ENCODE measurements at places on chromosomes 2 and 18. TPM values are rescaled to one million over a fixed set of nuclear protein-coding genes. Genes with fewer than 3 reads are reported as not detected.

The CNDP2 gene
- total RNA-seq = 185 TPM

The MEP1B gene
- total RNA-seq = not detected

The FSHR gene
- total RNA-seq = not detected

The MYO5B gene
- total RNA-seq = 73.9 TPM

The CXCR2 gene
- total RNA-seq = 25.8 TPM

The CPO gene
- not detected for total RNA-seq

The WNT10A gene
- total RNA-seq = 0.15 TPM

The EEF1B2 gene
- total RNA-seq = 438 TPM

The MAP2 gene
- 29.8 TPM for total RNA-seq

The STPG4 gene
- total RNA-seq = 0.52 TPM

- DNase-seq = peak; percentile 80
Observed at GRCh38 chr2:121038891-121039616, 245.9 kb downstream of the TFCP2L1 start.

DNA sequence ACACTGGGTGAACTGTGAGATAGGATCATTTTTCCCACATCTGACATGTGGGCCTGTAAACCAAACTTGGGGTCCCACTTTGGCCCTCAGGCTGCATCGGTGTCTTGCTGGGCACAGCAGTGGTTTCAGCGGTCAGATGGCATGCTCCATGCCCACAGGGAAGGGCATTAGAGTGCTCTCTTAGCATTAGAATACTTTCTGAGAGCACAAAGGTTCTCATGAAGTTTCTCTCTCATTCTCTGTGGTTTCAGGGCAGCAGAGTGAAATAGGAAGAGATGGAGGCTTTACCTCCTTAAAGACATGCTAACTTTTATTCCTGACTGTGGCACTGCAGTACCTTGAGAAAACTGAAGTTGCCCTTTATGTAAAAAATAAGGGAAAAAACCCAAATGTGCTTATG is 36.6 kb upstream of the GATA6 start:
- DNase-seq = no peak

DNA sequence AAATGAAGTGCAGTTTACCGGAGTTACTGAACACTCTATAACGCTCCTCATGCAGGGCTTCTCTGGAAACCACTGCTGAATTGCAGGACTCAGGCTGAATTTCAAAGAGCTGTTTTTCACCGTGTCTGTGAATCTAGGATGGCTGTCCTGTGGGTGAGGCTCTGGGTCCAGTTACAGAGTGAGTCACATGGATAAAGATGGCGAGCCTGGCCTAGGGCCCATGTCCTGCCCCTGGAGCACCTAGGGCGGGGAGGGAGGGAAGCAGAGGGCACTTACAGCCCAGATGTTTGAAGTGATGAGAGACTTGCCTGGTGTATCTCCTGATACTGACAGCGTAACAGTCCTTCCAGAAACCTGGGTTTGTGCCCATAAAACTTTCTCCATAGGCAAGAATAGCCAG is 583.0 kb downstream of the IRS1 start:
- DNase-seq = no peak

DNA sequence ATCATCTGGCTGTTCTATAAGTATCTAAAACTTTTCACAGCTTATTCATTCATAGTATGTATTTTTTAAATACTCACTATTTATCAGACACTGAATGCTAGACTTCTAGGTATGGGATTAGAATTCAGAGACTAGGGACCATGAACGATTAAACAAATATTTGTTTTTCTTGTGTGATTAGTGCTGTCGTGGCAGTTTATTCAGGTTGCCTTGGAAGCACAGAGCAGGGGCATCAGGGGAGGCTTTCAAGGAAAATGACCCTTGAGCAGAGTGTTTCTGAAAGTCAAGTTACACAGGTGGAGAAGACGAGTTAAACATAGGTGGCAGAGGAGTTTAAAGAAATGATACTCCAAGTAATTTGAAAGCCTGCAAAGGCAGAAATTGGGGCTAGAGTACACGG is 5.7 kb downstream of the SPOPL start:
- DNase-seq = no peak

- peak; percentile 55 for DNase-seq
Observed at GRCh38 chr2:233857511-233858141, 3.3 kb upstream of the HJURP start.

- DNase-seq = no peak
Observed at GRCh38 chr2:71121479-71121878, 8.6 kb downstream of the MCEE start.

GRCh38 chr2:6958616-6959235 is 41.5 kb downstream of the RNF144A start:
- no peak for DNase-seq

DNA sequence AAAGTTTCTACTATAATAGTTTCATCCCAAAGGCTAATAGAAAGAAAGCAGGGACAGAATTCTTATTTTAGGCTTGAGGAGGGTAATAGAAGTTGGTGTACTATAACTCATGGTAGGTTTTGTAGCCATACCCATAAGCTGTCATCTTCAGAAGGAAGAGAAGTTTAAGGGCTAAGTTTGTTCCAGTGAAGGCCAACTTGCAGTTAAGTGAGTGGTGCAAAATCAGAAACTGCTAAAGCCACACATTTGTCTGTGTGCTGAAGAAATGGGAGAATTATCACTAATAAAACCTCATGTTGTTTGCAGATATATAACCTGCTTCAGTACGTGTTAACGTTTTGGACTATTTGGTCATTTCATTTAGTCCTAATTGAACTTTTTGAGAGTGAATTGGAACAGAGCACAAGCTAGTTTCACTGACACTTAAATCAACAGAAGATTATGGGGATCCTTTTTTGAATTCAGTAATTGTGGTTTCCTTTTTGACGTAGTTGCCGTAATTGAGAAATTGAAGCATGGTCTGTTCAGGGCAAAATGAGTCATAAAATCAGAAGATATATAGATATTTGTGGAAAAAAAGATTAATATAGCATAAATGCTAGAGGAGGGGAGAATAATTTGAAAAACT is 69.1 kb downstream of the PHLPP1 start:
- DNase-seq = no peak

GRCh38 chr2:121664713-121665112 is 15.5 kb upstream of the CLASP1 start:
- no peak for DNase-seq

DNA sequence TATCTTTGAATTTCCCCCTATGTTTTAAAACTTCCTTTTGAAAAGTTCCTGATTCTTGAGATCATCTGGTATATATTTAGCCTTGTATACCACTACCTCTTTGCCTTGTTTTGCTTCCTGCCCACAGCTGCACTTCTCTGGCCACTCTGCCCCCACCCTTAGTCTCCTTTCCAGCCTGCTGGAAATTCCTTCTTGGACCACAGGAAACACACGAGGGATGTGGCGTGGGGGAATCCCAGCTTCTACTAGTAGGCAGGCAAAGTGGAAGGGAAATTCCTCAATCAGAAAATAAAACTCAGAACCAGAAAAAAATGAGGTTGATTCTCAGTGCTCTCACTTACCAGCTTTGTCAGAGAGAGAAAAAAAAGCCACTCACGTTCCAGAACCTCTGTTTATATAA is 13.4 kb downstream of the IL18RAP start:
- DNase-seq = no peak

- no peak for DNase-seq
Observed at GRCh38 chr18:48078448-48078847, 148.0 kb upstream of the SMAD2 start.

DNA sequence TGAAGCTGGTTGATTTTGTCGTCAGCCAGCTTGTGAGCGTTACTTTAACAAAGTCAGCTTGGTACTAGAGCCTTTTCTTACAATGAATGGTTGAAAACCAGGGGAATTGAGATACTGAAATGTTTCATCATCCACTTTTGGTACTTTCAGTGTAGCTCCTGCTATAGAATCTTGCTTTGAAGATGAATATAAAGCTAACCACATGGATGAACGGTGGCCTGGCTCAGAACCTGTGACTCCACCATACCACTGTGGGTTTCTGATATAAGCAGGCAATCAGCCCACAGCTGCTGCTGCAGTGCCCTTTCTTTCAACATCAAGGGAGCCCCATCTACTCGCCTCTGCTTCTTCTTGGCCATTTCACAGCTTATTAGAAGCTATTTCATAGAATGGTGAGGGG is 53.2 kb upstream of the GPR45 start:
- DNase-seq = no peak

GRCh38 chr2:160967523-160967922 is 192.7 kb upstream of the TANK start:
- no peak for DNase-seq

DNA sequence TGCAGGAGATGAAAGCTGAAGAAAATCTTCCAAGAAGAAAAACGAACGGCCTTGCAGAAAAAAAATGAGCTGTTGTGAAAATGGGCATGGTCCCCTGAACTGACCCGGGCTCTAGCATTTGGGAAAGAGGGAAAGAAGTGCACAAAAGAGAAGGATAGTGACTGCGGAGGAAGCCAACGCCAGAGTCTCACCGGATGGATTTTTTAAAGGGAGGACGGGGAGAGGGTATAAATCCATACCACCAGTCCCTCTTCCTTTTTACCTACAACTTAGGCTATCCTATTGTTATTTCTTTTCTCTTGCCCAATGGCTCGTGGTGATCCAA is 601 bp downstream of the WDR35 start:
- no peak for DNase-seq

GRCh38 chr2:118981632-118982031 is 39.6 kb downstream of the MARCO start:
- no peak for DNase-seq

- no peak for DNase-seq
Observed at GRCh38 chr18:74065366-74065765, 82.3 kb downstream of the FBXO15 start.

- DNase-seq = no peak
Observed at GRCh38 chr2:237091779-237092436, 6.2 kb downstream of the COPS8 start.

- no peak for DNase-seq
Observed at GRCh38 chr2:45123521-45124191, 114.4 kb upstream of the SIX2 start.

DNA sequence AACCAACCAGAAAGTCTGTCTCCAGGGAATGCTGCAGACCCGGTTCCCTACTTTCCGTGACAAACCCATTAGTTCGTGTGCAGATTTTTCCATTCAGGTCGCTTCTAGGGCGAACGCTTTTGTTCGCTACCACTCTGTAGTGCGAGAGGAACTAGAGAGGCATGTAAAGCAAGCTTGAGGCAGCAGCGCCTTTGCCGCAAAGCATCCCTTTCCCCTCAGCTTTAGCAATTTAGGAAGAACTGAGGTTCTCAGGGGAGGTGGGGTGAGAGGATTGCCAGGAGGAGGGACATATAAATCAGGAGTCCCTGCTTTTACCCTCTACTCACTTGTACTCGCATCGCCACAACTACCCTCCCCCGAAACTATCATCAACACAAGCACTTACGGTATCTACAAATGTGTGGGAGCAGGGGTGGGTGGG is 748 bp upstream of the ZNF804A start:
- DNase-seq = no peak
